Endodermal cell (in vitro differentiated cells): ENCODE measurements at places on chromosomes 4 and X. TPM values are rescaled to one million over a fixed set of nuclear protein-coding genes. Genes with fewer than 3 reads are reported as not detected.

- no peak for DNase-seq
Measured at GRCh38 chrX:103847174-103847870, 15.3 kb upstream of the RAB9B start.

- DNase-seq = peak; percentile 55
Measured at GRCh38 chrX:137575596-137576255, 9.8 kb downstream of the ZIC3 start.

DNA sequence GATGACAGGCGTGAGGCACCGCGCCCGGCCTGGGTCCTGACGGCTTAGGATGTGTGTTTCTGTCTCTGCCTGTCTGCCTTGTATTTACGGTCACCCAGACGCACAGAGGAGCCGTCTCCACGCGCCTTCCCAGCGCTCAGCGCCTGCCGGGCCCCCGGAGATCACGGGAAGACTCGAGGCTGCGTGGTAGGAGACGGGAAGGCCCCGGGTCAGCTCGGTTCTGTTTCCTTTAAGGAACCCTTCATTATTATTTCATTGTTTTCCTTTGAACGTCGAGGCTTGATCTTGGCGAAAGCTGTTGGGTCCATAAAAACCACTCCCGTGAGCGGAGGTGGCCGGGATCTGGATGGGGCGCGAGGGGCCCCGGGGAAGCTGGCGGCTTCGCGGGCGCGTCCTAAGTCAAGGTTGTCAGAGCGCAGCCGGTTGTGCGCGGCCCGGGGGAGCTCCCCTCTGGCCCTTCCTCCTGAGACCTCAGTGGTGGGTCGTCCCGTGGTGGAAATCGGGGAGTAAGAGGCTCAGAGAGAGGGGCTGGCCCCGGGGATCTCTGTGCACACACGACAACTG lies 1.3 kb downstream of the SHOX start:
- peak; percentile 69 for DNase-seq

DYNLT3 gene
- 4.9 to 16.9 TPM (median 14.3 TPM) in 3 replicates for total RNA-seq

IDUA gene
- 17.9 to 27.6 TPM (median 22.4 TPM) in 3 replicates for total RNA-seq

- DNase-seq = no peak
Measured at GRCh38 chr4:119113033-119113655, 22.5 kb upstream of the MYOZ2 start.

USP51 gene
- 18.0 to 20.3 TPM (median 19.8 TPM) in 3 replicates for total RNA-seq

DNA sequence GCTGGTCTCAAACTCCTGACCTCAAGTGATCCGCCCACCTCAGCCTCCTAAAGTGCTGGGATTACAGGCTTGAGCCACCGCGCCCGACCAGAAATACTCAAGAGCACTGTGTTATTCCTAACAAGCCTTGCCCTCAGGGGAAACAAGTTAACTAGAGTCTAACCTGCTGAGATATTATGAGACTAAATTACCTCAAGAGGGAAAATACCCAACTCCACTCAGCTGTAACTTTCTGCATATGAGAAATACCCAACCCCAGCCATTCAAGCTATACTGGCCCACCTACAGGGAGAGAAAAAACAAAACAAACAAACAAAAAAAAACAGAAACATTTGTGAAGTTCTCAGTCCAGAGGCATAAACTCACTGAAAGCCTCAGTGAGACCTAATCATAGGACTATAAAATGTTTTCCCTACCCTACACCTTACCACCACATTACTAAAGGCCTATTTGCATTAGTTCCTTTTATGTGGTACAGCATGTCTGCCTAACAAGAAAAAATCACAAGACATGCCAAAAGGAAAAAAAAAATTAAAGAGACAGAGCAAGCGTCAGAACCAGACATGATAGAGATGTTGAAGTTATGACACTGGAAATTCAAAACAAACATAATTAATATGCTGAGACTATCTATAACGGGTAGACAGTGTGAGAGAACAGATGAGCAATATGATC lies 876.0 kb downstream of the FSTL5 start:
- no peak for DNase-seq

DNA sequence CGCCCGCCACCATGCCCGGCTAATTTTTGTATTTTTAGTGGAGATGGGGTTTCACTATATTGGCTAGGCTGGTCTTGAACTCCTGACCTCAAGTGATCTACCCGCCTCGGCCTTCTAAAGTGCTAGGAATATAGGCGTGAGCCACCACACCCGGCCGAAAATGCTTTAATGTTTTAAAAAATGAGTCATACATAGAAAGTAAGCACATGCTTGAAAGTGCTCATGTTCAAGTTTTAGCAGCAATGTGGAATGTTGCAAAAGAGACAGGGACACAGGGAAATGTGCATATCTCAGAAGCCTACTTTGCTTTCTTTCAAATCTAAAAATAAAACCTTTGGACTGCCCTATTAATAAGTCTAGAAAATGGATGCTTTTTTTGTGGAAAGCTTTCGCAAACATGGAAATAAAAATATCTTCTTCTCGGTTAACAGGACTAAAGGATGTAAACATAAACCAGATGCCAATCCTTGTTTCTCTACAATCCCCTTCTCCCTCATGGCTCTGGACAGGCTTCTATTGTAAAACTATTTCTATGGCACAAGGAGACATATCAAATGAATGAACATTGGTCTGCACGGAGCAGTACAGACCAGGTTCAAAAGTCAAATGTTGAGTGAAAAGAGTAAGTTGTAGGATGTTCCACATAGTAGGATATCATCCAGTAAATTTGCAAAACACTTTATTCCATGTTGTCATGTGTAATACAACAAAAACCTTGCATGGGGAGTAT lies 15.0 kb downstream of the MECP2 start:
- DNase-seq = no peak

AWAT2 gene
- not detected in 2 replicates for total RNA-seq

SLIT2 gene
- total RNA-seq = 3.2 to 3.6 TPM (median 3.4 TPM) in 3 replicates

DNA sequence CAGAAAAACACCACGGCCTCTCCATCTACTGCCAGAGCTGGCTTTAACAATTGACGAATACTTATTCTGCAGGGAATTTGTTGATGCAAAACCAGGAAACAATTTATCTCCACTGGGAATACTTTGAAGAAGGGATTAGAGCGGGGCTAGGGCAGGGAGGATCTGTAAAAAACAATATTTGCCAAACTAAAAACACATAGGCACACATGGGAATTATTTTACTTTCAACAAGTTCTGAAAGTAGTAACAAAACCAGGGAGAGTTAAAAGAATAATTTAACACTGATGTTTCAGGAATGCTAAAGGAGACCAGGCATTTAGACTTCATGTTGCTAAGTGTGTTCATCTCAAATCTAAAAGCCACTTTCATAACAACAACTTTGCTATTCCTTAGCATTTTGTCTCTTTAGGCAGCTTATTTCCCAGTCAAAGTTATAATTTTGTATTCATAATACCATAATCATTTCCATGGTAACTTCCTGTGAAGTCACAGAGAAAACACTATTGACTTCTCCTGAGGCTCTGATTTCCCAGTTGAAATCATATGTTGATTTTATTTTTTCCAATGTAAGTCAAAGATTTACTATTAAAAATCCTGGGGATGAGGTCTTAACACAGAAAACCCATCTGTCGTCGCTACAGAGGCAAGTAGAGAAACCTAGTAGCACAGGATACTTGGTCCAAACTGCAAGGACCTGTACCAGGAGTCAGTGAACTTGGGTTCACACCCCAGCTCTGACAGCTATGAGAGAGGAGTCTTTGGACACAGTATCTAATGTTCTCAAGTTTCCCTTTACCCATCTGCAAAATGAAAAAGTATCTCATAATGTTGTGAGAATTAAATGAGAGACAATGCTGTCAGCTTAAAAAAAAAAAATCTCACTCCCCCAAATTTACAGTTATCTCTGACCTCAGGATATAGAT lies 69.3 kb downstream of the SH3RF1 start:
- DNase-seq = no peak

VCX3A gene
- total RNA-seq = 0.38 to 0.66 TPM (median 0.40 TPM) in 3 replicates

MMRN1 gene
- total RNA-seq = not detected in 3 replicates

DNA sequence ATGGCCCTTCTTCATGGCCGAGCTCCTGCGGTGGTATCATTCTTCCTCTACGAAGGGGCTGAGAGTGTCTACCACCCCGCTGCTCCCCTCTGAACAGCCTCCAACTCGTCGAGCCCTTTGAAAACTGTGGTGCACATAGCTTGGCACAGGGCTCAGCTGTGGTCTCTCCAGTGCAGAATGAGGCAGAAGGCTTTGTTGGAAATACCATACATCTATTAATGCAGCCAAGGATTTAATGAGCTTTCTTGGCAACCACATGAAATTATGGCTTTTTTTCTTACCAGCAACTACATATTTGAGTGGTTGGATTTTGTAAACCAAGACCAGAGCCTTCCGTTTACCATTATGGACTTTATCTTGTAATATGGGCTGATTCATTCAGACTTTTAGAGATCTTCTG lies 61.7 kb upstream of the CBR4 start:
- no peak for DNase-seq

DNA sequence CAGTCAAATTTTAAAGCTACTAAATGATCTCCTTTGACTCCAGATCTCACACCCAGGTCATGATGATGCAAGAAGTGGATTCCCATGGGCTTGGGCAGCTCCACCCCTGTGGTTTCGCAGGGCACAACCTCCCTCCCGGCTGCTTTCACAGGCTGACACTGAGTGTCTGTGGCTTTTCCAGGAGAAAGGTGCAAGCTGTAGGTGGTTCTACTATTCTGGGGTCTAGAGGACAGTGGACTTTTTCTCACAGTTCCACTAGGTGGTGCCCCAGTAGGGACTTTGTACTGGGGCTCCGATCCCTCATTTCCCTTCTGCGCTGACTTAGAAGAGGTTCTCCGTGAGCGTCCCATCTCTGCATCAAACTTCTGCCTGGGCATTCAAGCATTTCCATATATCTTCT lies 845.2 kb downstream of the PCDH18 start:
- DNase-seq = peak; percentile 65

DNA sequence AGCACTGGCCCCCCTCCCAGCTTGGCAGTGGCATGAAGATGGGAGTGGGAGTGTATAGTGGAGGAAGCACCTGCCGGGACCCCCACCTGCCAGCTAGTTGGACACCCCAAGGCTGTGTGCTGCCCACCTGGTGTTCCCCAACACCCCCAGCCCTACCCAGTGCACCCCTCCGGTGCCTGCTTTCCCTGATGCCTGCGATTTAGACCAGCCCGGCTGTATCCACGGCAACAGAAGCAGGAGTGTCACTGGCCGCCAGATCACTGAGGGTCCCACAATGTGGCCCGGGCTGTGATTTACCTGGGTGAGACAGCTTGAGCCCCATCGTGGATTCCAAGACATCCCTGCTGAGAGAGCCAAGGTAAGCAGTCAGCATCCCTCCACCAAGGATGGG lies 533 bp downstream of the GPR173 start:
- peak; percentile 50 for DNase-seq

PDZD4 gene
- total RNA-seq = 68.3 and 84.4 TPM in 2 replicates

DNA sequence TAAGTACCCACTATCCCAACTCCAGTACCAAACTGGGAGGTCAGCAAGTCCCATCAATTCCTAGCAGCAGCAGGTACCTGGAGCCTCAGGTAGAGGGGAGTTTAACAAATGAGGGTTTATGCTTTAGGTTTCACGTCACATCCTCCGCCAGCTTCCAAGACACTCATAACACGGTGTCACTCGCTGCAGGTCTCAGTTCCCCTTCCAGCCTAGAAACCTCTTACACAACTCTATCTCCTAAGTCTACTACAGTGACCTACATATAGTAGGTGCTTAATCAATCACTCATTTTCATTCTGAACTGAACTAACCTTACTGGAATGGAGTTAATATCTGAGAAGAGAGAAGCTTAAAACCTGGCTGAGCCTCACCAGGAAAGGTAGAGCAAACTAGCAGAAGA lies 96.0 kb downstream of the EFHC2 start:
- DNase-seq = no peak

FGF13 gene
- 31.1 to 45.3 TPM (median 31.2 TPM) in 3 replicates for total RNA-seq

SPIN4 gene
- total RNA-seq = 4.3 to 5.7 TPM (median 5.6 TPM) in 3 replicates

GRCh38 chr4:139971111-139971510 lies 182.9 kb downstream of the MAML3 start:
- no peak for DNase-seq

DNA sequence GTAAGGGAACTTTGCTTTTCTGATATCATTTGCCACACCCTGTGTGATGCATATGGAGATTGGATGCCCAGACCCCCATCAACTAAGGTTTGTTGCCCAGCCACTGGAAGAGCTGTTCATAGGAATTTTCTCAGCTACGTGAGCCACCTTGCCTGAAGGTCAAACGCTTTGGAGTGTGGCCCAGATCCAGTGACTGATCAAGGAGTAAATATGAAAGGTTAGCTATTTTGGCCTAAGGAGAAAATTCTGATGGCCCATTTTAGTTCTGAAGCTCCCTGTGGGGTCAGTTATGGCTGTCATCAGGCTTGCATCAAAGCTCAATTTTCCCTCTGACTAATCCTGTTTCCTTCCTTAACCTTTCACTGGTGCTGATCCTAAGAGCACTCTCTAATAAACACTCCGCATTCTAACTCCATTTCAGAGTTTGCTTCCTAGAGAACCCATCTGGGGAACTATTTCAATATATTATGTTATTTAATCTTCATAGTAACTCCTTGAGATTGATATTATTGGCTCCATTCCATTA lies 407.7 kb downstream of the SPRY1 start:
- DNase-seq = no peak

DNA sequence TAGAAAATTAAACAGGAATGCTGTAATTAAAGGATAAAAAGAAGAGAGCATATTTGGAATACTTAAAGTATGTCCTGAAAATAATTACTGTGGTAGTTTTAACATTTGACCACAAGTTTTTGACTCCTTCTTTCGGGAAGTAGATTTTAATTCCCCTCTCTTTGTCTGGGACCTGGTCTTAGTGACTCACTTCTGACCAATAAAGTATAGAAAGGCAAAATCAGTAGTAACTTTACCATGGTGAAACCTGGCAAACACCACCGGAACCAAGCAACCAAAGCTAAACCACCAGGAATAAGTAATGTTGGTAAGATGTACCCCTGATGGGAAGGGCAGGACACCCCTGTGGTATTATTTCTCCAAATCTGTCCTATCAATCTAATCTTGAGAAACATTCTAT lies 314.8 kb downstream of the PDHA2 start:
- no peak for DNase-seq

GRCh38 chrX:48573690-48574269 lies 504 bp upstream of the RBM3 start:
- DNase-seq = no peak

GRCh38 chr4:5037553-5038551 lies 13.4 kb upstream of the STK32B start:
- no peak for DNase-seq

TLR10 gene
- total RNA-seq = not detected in 3 replicates

RRH gene
- total RNA-seq = 0.16 and 0.18 TPM in 2 replicates

GATA1 gene
- total RNA-seq = not detected in 3 replicates

UBQLN2 gene
- 27.3 and 28.9 TPM in 2 replicates for total RNA-seq

- DNase-seq = no peak
Measured at GRCh38 chr4:94759767-94760211, 2.0 kb downstream of the BMPR1B start.

SMR3B gene
- not detected in 3 replicates for total RNA-seq

GRCh38 chr4:111480510-111480909 lies 664.7 kb upstream of the FAM241A start:
- DNase-seq = no peak

CCDC110 gene
- 0.26 TPM in 1 of 2 replicates, not detected in the other for total RNA-seq

- DNase-seq = no peak
Measured at GRCh38 chrX:16592194-16592770, 57.7 kb upstream of the S100G start.

KIT gene
- total RNA-seq = 167 to 211 TPM (median 170 TPM) in 3 replicates

DNA sequence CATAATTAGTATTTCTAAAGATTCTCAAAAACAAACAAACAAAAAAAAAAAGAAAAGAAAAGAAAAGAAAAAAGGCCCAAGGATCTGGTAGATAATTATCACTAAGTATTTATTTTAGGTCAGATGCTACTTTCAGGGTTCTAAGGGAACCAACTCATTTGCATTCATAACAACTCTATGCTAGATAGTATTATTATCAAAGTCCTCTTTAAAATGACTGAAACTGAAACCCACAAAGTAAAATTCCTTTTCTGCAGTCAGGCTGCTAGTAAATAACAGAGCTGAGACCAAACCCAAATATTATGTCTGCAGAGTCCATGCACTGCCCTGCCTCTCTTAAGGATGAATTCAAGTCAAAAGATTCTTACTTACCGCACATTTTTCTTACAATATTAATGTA lies 38.3 kb upstream of the MAPK10 start:
- DNase-seq = no peak
